Right atrium auricular region (tissue), 2 donors: ENCODE measurements at places on chromosomes 3 and 15.
A peak's percentile ranks its signal among the peaks of the same experiment; 100 is the strongest.

- DNase-seq: no peak
These were observed 43.5 kb downstream of the SCN5A start for GRCh38 chr3:38605981-38606380.

DNA sequence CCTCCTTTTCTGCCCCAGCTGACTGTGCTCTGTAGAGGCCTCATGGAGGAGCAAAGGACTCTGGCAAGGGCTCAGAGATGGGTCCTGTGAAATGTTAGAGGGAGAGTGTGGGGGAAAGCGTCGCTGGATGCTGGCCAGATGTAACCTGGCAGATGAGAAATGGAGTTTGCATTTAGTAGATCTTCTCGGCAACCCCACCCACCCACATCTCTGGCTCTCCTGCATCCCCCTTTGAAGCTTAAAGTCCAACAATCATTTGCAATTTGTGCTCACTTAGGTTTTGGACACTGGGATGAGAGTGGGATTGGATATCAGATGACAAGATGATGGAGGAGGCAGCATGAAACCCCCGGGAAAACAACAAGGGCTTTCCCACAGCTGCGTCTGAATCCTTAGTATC is 523.6 kb upstream of the MCTP2 start:
- DNase-seq: no peak

DNA sequence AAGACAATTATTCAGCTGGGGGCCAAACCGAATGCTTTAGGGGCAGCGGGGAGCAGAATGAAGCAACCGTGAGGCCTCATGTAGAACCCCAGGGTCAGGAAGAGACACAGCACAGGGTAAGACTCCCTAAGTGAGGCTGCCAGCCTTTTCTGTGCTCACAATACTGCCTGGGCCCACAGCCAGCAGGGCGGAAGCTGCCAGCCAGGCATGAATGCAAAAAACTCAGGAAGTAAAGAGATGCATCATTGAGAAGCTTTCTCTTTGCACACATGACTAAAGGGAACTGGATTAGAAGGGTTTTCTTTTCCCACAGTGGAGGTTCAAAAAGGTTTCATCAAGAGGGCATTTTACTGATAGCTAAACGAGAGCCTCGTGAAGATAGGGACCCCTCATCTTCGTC is 33.3 kb downstream of the CA12 start:
- DNase-seq: peak; percentile 66

DNA sequence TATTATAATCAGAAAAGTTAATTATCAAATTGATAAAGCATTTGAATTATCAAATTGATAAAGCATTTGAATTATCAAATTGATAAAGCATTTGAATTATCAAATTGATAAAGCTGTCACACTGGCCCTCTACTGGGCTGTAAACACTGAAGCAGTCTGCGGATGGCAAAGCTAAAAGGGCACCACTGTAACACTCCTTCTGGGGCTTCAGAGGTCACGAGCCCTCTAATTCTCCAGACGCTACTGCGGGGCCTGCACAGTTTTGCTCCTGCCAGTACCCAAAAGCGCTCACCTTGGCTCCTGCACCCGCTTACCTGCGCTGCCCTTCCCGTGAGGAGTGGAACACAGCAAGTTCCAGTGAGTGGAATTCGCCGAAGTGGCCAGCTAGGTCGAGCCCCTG is 409.0 kb upstream of the KCNMB2 start:
- DNase-seq: no peak

GRCh38 chr3:133862161-133862560 is 33.5 kb downstream of the RAB6B start:
- no peak for DNase-seq

GRCh38 chr3:172595664-172596393 is 72.6 kb upstream of the TNFSF10 start:
- no peak for DNase-seq

DNA sequence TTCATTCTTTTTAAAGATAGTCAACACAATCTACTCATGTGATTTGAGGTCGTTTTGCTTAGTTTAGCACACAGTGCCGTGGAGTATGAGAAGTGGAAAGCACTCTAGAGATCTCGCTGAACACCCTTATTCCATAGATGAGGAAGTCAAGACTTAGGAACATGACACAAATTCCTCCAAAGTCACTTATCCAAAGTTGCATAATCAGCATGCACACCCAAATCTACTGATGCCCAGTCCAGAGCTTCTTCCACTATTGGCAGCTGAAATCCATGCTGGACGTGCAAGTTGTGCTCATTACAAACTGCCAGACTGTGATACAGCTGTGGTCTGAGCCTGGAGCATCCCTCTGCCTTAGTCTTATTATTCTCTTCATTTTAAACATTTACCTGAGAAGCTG is 83.5 kb upstream of the ZNF280D start:
- DNase-seq: no peak

DNA sequence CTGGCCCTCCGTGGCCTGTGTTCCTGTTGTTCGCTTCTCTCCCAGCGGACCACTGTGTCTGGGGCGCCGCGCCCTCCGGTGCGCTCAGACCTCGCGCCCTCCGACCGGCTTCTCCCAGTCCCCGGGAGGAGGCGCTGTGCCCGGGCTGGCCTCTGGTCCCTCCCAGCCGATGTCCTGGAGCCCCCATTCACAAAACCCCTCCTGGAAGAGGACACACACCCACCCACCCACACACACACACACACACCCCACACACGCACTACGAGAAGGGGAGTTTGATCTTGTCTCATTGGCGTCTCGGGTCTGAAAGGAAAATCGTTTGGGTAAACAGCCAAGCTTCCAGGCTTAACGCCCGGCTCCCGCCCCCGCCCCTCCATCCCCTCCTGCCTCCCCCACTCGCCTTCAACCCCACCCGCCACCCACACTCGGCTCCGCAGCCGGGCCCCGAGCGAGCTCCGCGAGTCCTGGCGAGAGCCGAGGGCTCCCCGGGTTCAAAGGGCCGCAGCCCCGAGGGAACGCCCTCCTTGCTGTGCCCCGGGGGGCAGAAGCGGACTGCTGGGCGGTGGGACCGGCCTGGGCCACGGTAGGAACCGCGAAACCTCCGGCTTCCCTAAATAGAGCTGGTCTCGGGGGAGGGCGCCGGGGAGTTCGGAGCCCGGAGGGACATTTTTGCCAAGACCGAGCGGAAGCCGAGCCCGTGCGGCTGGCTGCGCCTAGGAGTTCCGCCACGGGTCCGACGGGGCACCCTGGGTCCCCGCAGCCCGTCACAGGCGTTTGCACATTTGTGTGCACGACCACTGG is 23.6 kb downstream of the NR2F2 start:
- no peak for DNase-seq

DNA sequence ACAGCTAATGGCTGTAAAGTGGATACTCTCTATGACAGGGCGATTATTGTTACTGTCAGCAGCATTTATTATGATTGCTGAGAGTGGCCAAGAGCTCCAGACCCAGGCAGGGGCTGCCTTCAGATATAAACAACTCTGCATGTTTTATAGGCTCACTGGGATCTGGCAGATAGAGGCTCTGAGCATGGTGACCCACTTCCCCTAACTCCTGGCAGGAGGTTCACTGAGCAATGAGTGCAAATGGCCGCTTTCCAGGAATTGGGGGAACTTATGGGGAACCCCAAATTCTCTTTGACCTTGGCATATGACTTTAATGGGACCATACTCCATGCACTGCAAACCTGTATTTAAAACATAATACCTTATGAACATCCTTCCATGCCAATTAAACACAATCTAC is 59.0 kb downstream of the SCN5A start:
- DNase-seq: peak; percentile 48

GRCh38 chr15:80163217-80163616 is 10.4 kb downstream of the FAH start:
- no peak for DNase-seq

DNA sequence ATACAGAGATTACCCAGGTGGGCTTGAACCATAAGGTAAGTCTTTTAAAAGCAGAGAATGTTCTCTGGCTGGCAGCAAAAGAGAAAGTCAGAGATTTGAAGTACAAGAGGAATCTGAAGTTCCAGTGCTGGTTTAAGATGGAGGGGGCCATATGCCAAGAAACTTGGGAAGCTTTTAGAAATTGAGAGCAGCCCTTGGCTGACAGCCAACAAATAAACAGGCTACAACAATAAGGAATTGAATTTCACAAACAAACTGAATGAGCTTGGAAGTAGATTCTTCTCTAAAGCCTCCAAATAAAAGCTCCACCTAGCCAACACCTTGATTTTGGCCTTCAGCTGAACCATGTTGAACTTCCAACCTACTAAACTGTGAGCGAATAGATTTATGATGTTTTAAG is 85.7 kb downstream of the TRIM42 start:
- no peak for DNase-seq

GRCh38 chr15:30877070-30877469 is 26.6 kb upstream of the FAN1 start:
- DNase-seq: no peak

DNA sequence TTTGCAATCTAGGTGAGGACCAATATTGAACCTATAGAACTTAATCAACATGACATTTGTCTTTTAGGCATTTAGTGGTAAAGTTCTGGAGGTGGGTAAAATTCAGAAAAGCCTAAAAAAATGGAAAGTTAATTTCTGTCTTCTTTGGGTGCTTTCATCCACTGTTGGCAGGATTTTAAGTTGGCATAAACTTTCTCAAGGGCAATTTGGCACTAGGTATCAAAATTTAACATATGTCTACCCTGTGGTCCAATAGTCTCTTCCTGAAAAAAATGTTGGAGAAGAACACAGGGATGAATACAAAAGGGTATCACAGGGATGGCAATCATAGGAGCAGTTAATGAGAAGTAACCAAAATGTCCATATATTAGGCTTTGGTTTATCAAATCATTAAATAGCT is 227.0 kb upstream of the WNT5A start:
- DNase-seq: no peak

DNA sequence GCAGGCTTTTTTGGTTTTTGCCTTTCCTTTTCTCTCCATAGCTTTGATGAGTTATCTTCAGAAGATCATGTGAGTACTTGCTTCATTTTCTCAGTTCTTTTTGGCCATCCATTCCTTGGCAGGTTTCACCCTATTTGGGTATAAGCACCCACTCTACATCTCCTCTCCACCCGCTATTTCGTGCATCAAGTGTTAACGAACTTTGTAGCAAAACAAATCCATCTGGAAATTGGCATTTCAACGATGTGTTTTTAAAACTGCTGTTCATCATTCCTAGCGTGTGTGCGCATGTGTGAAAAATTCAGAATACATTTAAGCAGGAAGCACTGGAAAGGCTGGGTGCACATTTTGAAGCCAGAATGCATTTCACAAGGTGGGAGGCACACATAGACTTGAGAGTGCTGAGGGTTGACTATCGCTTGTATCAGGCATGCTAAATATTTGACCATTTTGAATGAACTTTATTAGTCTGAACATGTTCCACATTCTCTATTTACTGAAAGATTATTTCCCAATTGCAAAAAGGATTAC is 89.7 kb upstream of the FHIT start:
- DNase-seq: no peak

GRCh38 chr3:161800985-161801559 is 304.5 kb downstream of the OTOL1 start:
- DNase-seq: no peak

DNA sequence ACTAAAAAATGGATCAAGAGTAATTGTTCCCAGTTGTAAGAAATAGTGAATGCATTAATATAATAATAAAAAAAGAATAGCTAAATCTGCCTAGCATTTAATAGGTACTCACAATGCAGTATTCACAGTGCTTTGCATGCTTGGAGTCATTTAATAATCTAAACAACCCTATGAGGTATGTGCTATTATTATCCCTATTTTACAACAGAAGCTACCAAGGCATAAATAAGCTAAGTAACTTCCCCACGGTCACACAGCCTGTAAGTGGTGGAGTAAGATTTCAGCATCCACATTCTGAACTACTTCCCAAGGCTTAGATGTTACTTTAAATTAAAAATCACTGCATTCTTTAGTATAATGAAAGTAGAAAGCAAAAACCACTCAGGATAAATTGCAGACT is 102.9 kb downstream of the PLCH1 start:
- DNase-seq: no peak

GRCh38 chr3:171849617-171850319 is 6.6 kb downstream of the TMEM212 start:
- no peak for DNase-seq

GRCh38 chr3:129605203-129605921 is 1.1 kb downstream of the PLXND1 start:
- no peak for DNase-seq

- DNase-seq: no peak
These were observed 9.5 kb downstream of the PLAAT1 start for GRCh38 chr3:193250492-193250891.

DNA sequence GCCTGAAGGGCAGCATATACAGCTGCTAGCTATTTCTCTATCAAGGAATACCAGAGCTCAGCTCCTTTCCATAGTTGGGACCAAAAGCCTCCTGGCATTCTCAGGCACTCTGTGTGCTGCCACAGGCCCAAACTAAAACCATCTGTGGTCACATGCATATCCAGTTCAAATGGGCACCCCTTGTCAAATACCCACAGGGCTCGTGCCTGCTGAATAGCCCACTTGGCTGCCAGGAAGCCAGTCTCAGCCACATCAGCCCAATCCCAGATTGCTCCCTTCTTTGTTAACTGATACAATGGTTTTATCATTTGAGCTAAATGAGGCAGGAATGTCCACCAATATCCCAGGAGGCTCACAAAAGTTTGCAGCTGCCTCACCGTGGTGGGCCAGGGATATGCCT is 13.9 kb downstream of the CCRL2 start:
- no peak for DNase-seq

- DNase-seq: no peak
These were observed 19.9 kb downstream of the GOLM2 start for GRCh38 chr15:44308415-44308814.

GRCh38 chr3:11140030-11140712 is 14.1 kb upstream of the HRH1 start:
- DNase-seq: no peak

GRCh38 chr15:85625856-85626255 is 168.9 kb downstream of the KLHL25 start:
- DNase-seq: no peak
